Pulmonary artery endothelial cell (primary cell): ENCODE measurements at places on chromosomes 3 and 15. TPM values are rescaled to one million over a fixed set of nuclear protein-coding genes. Genes with fewer than 3 reads are reported as not detected.

Gene CD200R1
- not detected in 2 replicates for total RNA-seq

Gene KBTBD12
- total RNA-seq, result not detected in 2 replicates

Gene IL5RA
- not detected in 2 replicates for total RNA-seq

Gene TEX9
- 1.2 and 1.6 TPM in 2 replicates for total RNA-seq

Gene FOXB1
- total RNA-seq, result not detected in 2 replicates

Gene COLQ
- total RNA-seq, result 0.07 and 0.25 TPM in 2 replicates

Gene MAGI1
- total RNA-seq, result 24.5 and 28.1 TPM in 2 replicates

Gene GABRR3
- total RNA-seq, result not detected in 2 replicates

Gene CCNL1
- total RNA-seq, result 95.1 and 143 TPM in 2 replicates

Gene RTP1
- total RNA-seq, result not detected in 2 replicates

Gene NUP210
- total RNA-seq, result 0.11 and 1.1 TPM in 2 replicates

Gene APBA2
- total RNA-seq, result 42.1 and 44.5 TPM in 2 replicates

Gene MUC4
- total RNA-seq, result not detected in 2 replicates

Gene OSBPL10
- total RNA-seq, result 17.3 and 20.2 TPM in 2 replicates
